ENCODE measurements at places on chromosomes 2 and 18.

GRCh38 chr2:205984381-205984780 is 101.6 kb downstream of the INO80D start:
- DNase-seq: no peak

GRCh38 chr2:102141970-102142828 is at the start of gene IL1R1:
Gene IL1R1 (plus strand): TSS chr2:102142746. CDS start chr2:102157725, 14,979 bp downstream.
- DNase-seq: no peak

GRCh38 chr2:120206022-120206581 is 17.1 kb downstream of the TMEM185B start:
- peak; percentile 17 for DNase-seq

DNA sequence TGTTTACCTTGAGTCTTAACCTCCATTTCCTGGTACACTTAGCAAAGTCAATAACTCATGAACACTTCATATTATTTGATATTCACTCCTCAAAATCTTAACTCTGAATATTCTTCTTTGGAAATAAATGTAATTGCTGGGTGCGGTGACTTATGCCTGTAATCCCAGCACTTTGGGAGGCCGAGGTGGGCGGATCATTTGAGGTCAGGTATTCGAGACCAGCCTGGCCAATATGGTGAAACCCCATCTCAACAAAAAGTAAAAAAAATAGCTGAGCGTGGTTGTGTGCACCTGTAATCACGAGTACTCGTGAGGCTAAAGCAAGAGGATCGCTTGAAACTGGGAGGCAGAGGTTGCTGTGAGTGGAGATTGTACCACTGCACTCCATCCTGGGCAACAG is 201.3 kb upstream of the DSEL start:
- no peak for DNase-seq

- no peak for DNase-seq
Measured at GRCh38 chr2:234674781-234675201, 177.9 kb upstream of the ARL4C start.

- DNase-seq: no peak
Measured at GRCh38 chr18:59149007-59149406, 9.3 kb downstream of the SEC11C start.

DNA sequence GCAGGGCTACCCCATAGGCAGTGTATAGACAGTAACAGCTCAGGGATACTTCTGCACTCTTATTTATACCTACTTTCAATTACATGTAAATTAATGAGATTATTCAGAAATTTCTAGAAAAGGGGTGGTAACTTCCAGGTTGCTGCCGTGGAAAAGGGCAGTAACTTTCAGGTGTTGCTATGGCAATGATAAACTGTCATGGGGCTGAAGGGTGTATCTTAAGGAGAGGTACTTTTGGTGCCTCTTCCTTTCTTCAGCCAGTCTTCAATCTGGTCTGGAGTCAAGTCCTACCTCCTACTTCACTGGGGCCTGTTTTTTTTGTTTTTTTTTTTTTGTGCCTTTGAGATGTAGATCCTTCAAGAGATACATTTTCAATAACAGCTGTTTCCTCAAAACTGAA is 35.2 kb upstream of the DNAJC10 start:
- no peak for DNase-seq

DNA sequence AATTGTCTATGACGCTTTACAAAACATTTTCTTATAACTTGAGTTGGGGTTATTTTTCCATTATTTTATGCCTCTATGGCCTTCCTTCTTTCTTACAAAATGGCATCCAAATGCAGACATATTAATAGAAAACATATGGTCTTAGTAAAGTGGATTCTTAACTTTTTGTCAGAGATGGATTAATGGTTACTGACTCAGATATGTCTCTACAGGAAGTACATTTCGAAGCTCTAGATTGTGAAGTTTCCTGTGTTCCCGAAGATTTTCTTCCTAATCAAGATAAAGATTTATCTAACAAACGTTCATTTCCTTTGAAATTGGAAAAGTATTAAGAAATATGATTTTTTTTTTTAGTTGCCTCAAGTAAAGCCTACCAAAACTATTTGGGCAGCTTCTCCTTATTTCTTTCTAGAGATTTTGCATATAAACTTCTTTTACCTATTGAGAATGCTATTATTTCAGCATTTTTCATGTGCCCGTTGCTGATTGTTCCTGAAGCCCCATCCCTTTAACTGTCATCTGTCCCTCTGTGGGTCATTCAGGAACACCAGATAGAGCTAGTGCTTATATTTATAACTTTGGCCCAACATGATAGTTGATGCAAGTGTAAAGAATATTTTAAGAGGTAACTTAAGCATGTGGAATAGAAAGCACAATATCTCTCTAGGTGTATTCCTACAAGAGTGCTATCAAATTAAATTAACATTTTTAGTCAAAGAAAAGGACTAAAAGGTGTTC is 498.0 kb downstream of the CCDC85A start:
- no peak for DNase-seq

- no peak for DNase-seq
Measured at GRCh38 chr2:9914384-9915065, 37.0 kb upstream of the GRHL1 start.

DNA sequence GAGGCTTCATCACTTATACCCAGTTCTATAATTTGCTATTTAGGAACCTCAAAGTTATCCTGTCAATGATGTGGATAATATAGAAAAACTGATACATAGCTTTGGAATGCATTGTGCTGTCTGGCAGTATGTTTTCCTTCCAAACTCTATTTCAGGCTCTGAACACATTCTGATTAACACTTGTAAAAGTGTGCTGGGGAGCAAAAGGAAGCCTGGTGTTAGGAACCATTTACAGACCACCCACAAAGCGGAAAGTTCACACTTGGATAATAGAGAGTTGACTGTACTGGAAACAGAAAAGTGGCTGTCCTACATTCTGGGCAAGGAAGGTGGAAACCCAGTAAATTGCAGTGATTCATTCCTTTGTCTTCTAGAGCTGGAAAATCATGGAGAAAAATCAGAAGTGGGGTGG is 114.5 kb upstream of the ZFP36L2 start:
- DNase-seq: no peak

DNA sequence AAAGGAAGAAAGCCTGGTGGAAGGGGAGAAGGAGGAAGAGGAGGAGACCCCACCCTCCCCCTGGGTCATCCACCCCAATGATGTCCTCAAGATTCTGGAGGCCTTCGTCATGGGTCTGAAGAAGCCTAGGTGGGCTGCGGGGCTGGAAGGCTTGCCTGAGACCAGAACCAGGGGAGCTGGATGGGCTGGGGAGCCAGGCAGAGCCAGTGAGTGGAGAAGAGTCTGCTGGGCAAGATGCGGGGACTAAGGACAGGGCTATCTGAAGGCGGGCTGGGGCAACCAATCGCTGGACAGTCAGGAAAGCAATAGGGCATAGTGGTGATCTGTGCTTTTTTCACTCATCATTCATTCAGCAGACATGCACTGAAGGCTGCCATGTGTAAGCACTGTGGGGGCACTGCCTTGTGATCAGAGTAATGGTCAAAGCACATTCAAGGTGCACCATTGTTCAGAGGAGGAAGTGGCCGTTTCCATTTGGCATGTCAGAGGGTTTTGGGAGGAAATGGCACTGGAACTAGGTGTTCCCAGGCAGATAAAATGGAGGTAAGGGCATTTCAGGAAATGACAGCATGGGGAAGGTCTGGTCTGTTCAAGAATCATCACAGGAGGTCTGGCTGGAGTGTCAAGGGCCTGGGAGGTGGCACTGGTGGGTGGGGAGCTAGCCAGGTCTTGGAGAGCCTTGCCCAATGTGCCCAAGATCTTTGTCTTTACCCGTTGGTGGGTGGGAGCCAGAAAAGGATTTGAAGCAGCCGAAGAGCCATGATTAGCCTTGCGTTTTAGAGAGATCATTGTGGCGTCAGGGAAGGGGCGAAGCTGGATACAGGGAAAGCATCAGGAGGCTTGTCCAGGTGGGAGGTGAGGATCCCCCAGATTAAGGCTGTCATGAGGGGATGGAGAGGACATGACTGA is 24.2 kb downstream of the OTOF start:
- DNase-seq: no peak

GRCh38 chr18:8685914-8686216 is 19.5 kb upstream of the MTCL1 start:
- DNase-seq: no peak

DNA sequence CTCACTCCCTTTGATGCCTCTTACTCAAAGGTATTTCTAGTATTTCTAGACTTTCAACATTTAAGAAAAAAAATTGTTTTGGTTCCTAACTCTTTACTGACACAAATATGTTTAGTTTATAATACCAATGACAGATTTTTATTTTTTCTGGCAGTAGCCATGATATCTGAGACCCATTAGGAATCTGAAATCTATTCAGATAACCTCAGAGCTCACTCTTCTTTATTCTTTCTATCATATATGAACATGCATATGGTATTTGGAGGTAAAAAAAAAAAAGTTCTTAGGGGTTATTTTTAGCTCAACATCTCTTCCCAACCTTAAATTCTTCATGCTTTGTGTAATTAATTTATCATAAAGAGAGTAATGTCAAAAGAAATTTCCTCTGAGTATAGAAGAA is 465.5 kb downstream of the CDH2 start:
- DNase-seq: no peak

GRCh38 chr18:42268798-42269197 is 313.8 kb downstream of the PIK3C3 start:
- DNase-seq: no peak

- DNase-seq: no peak
Measured at GRCh38 chr2:239383036-239383758, 17.6 kb downstream of the HDAC4 start.

DNA sequence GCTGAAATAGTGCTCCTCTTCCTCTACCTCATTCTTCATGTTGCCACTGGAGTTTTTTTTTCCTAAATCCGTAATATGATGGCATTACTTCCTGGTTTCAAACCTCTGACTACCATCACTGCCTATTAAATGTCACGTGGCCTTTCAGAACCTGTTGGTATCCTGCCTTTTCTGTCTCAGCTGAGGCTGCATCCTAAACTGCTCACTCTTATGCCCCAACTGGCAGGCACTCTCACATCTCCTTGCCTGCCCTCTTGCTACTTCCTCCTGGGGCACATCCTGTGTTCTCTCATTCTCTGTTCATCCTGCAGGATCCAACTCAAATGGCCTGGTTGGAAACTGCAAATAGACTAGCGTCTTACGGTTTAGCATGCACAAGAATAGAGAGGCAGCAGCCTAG is 468.1 kb upstream of the FANCL start:
- no peak for DNase-seq

DNA sequence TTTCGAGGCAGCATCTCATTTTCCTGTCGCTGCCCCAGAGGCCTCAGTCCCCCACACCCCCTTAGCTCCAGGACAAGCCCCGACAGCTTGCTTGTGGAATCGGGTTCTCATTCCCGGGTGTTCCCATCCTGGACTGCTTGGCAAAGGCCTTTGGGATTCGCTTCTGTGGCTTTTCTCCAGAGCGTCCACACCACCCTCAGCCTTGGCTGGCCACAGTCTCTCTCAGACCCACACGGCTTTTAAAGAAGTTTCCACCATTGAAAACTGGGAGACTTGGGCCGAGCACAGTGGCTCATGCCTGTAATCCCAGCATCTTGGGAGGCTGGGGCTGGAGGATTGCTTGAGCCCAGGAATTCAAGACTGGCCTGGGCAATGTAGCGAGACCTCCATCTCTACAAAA is 2.7 kb downstream of the ESPNL start:
- DNase-seq: no peak

DNA sequence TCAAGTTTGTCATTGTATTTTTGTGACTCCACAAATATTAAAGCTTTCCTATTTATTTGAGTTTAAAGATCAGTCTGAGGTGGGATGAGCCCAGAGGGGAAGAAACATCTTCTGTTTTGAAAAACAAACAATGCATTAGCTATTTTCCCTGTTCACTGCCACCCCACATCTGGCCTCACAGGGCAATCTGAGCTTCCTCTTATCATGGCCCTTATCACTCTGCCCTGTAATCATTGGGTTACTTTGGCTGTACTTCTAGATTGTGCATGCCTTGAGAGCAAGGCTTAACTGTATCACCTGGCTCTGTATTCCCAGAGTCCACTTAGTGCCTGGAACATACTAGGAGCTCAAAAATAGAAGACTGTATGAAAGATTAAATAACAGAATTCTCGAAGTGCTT is 241.6 kb upstream of the NT5C1B start:
- no peak for DNase-seq

GRCh38 chr2:183416753-183417152 is 292.5 kb downstream of the NUP35 start:
- DNase-seq: no peak

- no peak for DNase-seq
Measured at GRCh38 chr2:8529706-8530277, 152.1 kb upstream of the ID2 start.

DNA sequence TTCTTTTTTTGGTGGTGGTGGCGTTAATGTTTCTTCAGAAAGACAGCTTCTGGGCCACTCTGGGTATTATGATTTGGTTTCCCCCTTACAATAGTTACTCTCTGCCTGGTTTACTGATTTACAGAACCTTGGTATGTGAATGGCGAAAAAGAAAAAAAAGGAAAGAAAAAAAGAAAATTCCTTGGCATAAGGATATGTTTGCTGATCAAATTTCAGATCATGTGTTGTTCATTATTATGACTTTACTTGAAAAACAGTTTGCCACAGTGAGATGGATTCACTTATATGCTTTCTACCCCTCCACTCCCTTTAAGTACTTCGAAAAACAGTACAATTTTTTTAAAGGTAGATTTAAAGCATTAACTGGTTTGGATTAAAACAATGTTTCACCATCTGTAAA is 21.0 kb downstream of the BCL11A start:
- DNase-seq: no peak

GRCh38 chr2:128521482-128521881 is 202.8 kb upstream of the HS6ST1 start:
- no peak for DNase-seq

- DNase-seq: no peak
Measured at GRCh38 chr2:161103451-161103831, 56.8 kb upstream of the TANK start.

DNA sequence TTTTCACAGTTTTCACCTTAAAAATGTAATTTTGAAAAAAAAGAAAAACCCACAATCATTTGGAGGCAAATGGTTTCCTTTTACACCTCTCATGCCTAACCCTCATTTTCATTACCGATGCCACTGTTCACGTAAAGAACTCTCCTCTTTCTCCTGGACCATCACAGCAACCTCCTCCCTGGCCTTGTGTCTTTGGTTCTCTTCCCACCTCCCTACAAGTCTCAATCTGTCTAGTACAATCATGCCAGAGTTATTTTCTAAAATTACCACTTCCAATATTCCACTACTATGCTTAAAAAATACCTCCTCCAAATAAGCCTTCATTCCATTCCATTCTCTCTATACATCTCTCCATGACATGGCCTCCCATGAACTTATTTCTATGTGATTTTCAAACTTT is 77.9 kb upstream of the RIT2 start:
- DNase-seq: no peak
